Brain (organoid and tissue), 16 donors: ENCODE measurements at places on chromosomes 7 and 10. TPM values are rescaled to one million over a fixed set of nuclear protein-coding genes. Genes with fewer than 3 reads are reported as not detected.

PNLIPRP2 gene
- not detected for polyA plus RNA-seq

DNA sequence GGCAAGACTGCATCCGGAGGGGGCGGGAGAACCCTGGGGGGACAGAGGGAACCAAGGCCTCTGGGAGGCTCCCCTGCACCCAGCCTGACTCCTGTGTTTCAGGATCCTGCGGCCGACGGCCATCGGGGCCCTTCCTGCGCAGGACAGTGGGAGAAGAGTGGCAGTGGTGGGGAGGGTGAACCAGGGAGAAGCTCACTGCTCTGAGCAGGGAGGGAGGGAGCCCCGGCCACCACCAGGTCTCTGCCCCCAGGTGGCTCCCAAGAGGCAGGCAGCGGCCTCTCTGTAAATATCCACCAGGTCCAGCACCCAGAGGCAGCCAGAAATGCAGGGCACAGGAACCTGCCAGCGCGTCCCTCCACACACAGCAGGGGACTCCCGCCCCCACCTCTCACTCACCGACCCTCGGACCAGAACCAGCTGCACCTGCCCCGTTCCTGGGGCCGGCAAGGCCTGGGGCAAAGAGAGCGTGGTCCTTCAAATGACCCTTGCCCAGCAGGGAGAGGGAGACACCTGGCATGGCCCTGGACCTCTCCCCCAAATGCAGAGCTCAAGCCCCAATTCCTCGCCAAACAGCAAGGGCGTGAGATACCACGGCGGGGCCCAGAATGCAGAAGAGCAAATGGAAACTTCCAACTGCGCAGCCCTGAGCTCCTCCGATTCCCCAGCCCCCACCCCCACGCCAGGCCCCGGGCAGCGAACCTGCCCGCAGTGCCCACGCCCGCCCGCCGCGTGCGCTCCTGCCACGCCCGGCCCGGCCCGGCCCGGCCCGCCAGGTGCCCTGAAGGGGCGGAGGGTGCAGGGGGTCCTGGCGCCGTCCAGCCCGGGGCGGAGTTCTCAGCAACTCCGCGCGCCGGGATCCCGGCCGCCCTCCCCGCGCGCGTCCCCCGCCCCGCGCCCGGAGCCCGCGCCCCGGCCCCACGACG is 805 bp downstream of the RASGEF1A start:
- peak; percentile 20 for DNase-seq

DNA sequence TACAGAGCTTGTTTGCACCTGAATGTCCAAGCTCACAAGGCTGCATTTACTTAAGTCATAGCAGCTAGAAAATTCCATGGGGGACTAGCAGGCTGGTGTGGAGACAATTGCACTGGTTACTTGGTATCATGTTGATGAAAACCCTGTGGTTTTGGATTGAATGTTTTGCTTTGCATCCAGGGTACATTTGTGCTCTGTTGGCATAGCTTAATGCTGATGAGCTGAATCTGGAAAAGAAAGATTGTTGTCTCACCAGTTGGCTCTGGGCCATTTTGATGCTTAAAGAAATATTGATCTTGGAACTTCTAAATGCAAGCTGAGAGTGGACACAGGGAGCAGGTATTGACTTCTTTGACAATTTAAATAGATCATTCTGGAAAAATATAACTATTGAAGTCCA is 122.5 kb upstream of the MBL2 start:
- DNase-seq, result no peak

- no peak for DNase-seq
These were observed 212.7 kb downstream of the ADK start for GRCh38 chr10:74363727-74364126.

GRCh38 chr7:81574723-81575326 is 195.0 kb downstream of the HGF start:
- no peak for DNase-seq

ARMC3 gene
- 1.6 TPM for polyA plus RNA-seq

H2BK1 gene
- not detected for polyA plus RNA-seq

DNA sequence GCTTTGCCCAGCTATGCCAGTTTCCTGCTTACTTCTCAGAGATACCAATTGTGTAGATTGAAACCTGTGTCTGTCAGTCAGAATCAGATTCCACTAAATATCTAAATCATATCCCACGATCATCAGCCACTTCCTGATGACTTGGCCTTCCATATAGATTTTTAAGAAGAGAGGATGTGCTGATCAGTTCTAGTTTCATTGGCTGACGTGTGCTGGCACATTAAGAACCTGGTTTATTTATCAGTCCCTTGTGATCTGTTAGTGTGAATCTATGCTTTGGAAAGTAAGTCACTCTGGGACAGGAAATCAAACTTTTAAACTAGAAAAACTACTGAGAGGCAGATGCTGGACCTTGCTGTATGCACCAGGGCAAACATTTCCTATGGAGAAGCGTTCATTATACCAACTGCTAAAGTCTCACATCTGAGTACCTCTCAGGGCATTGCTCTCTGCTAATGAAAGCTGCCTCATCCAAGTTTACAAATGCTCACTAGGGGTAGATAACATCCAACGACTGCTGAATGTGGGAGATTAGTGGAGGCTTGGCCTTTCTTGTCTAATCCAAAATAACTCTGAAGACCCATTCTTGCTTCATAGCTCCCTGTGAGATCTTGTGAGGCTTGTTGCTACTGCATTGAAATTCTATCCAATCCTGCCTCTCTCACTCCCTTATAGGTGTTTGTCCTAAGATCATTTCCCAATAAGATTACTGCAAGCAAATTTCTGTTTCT is 109.1 kb downstream of the ARL4A start:
- DNase-seq, result no peak

DNA sequence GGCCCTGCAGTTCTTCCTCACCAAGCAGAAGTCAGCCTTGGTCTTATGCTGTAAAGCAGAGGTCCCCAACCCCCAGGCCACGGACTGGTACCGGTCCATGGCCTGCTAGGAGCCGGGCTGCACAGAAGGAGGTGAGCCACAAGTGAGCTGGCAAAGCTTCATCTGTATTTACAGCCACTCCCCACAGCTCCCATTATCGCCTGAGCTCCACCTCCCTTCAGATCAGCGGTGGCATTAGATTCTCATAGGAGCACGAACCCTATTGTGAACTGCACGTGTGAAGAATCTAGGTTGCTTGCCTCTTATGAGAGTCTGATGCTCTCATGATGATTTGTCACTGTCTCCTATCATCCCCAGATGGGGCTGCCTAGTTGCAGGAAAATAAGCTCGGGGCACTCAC is 87.6 kb upstream of the NEBL start:
- DNase-seq, result no peak

GRCh38 chr7:50768485-50769474 is 13.9 kb downstream of the GRB10 start:
- DNase-seq, result no peak

- DNase-seq, result no peak
These were observed 411.3 kb upstream of the SEMA3C start for GRCh38 chr7:81330108-81330507.

- DNase-seq, result no peak
These were observed 254.8 kb downstream of the HTR7 start for GRCh38 chr10:90602862-90603610.

TEX47 gene
- not detected for polyA plus RNA-seq

PFKP gene
- polyA plus RNA-seq, result 167 TPM

DNA sequence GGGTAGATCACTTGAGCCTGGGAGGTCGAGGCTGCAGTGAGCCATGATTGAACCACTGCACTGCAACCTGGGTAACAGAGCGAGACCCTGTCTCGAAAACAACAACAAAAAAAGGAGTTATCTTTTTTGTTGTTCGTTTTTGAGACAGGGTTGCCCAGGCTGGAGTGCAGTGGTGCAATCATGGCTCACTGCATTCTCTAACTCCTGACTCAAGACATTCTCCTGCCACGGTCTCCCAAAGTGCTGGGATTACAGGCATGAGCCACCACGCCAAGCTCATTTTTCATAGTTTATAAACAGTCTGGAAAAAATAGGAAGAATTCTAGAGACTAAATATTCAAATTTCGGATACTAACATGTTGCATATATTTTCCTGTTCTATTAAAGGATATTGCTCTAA is 29.4 kb downstream of the SFXN4 start:
- no peak for DNase-seq

PHKG1 gene
- 3.8 TPM for polyA plus RNA-seq

GRCh38 chr7:41189866-41190265 is 513.0 kb downstream of the INHBA start:
- no peak for DNase-seq

- DNase-seq, result no peak
These were observed 89.2 kb downstream of the CXCL12 start for GRCh38 chr10:44295644-44296241.

ANKRD61 gene
- polyA plus RNA-seq, result not detected

IFIT1B gene
- polyA plus RNA-seq, result not detected

DNA sequence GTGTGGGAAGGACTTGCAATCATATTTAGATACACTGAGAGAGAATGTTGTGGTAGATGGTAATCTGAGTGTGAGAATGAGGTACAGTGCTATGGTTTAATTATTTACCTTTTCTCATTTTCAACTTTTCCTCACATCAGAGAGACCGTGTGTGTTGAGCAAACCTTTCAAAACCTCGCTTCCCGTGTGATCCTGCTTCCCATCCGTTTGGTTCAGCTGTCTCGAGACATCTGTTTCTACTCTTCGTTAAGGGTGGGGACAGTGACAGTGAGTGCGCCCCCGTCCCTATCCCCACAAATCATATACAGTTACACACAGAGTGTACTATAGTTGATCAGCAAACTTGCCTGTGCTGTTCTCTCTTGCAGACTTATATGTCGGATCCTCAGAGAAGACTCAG is 33.0 kb upstream of the NOBOX start:
- DNase-seq, result no peak
